ENCODE measurements at places on chromosomes 11 and 22. TPM values are rescaled to one million over a fixed set of nuclear protein-coding genes. Genes with fewer than 3 reads are reported as not detected.

DNA sequence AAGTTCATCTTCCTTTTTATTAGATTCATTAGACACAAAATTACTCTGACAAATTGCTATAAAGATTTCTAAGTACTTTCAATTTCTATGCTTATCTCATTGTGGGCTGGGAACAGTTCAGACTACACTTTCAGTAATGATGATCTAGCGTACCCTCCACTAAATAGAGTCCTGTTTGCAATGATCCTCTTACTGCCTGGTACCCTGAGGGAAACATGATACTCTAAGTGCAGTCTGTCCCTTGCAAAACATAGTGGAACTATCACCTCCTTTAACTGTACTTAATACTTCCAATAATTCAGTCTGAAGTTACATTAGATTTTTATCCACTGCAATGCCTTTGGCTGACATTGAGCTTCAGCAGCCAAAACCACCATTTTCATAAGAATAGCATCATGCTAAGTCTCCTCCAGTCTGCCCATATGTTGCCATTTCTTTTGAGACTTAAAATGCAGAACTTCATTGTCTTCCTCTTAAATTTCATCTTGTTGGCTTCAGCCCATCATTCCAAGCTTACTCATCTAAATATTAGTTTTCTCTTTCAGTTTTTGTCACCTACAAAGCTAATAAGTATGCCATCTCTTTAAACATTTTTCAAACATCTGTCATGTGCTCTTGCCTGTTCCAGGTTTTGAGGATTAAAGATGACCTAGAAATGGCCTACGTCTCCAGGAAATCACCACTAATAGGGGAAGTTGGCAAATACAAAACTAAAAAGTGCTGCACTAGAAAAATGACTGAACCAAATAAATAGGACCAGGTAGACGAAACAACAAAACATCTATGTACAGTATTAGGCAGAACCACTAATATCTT, 55.5 kb downstream of the PAK1 start:
- no peak for ATAC-seq

DNA sequence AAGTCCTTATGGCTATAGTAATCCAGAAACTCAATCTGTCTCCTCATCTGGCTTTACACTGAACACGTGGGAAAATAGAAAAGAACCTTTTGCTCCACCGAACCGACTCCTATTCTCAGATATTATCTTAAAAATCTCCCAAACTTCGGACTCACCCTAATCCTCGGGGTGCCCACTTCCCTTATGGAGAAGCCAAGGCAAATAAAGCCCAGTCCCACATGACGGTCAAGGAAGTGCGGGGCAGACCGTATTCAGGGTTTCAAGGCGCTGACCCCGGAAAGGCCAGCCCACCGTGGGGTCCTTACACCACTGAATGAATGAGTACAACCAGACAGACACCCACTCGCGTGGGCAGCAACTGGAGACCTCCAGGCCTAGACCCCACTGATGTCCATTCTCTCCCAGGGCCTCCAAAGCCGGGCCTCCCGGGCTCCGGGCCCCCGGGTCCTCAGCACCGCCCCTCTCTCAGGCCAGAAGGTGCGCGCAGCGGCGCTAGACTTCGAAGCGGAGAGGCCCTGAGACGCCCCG, 489 bp downstream of the NUP98 start:
- ATAC-seq, result peak; percentile 25

DNA sequence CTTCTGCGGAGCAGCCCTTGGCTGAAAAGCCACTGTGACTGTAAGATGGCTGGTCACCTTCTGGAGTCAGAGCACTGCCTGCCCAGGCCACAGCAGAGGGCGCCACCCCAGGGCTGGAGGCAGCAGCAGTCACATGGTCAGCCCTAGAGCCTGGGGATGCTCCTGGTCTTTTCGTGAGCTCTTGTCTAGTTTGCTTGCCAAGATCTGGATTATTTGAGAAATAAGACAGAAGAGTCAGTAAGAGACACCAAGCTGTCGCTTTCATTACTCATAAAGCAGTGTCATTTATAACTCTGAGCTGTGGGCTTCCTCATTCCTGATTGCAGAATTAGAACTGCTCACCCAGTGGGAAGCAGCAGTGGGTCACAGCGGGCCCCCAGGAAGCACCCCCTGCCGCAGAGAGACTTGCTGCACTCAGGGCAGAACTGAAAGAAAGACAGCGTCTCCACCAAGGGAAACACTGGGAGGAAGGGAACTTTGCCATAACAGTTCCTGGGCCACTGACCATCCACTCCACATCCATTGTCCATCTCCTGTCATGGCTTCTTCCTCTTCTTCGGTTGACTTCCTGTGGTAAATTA, 56.7 kb downstream of the PPP6R2 start:
- peak; percentile 56 for ATAC-seq

GRCh38 chr11:640021-640706, 3.1 kb downstream of the DRD4 start:
- ATAC-seq, result no peak

GRCh38 chr22:43487311-43488030, 75.7 kb downstream of the MPPED1 start:
- no peak for ATAC-seq

DNA sequence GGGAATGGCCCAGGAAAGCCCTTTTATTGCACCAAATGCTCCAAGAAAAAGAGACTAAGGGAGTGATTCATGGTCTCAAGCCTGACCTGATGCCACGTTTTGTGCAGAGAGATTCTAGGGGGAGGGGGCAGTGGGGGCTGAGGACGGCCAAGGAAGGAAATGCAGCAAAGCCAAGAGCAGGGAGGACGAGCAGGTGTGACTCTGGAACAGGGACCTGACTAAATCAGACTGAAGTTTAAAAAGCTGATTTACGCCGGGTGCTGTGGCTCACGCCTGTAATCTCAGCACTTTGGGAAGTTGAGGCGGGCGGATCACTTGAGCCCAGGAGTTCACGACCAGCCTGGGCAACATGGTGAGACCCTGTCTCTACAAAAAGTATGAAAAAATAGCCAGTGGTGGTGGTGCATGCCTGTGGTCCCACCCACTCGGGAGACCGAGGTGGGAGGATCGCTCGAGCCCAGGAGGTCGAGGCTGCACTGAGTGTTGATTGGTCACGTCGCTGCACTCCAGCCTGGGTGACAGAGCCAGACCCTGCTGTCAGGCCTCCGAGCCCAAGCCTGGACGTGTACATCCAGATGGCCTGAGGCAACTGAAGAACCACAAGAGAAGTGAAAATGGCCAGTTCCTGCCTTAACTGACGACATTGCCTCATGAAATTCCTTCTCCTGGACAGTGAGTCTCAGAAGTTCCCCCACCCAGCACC, 10.8 kb upstream of the IFITM3 start:
- ATAC-seq, result no peak

PRG3 gene
- not detected for total RNA-seq

GAL3ST3 gene
- 6.7 TPM for total RNA-seq

Data from motor neuron (in vitro differentiated cells).